ENCODE measurements at places on chromosomes 16 and 17. TPM values are rescaled to one million over a fixed set of nuclear protein-coding genes. Genes with fewer than 3 reads are reported as not detected.

GRCh38 chr16:79261481-79261940 is 339.0 kb downstream of the MAF start:
- no peaks in the 10 kb centered on the region for H3K27me3 ChIP-seq
- no peaks in the 10 kb centered on the region for H3K36me3 ChIP-seq
- peak; percentile 48 for DNase-seq
- peaks cover 14% of the 10 kb centered on the region for H3K4me1 ChIP-seq
- H3K27ac ChIP-seq = peak overlapping the region; percentile 32
- H3K4me3 ChIP-seq = no peak overlapping the region

DNA sequence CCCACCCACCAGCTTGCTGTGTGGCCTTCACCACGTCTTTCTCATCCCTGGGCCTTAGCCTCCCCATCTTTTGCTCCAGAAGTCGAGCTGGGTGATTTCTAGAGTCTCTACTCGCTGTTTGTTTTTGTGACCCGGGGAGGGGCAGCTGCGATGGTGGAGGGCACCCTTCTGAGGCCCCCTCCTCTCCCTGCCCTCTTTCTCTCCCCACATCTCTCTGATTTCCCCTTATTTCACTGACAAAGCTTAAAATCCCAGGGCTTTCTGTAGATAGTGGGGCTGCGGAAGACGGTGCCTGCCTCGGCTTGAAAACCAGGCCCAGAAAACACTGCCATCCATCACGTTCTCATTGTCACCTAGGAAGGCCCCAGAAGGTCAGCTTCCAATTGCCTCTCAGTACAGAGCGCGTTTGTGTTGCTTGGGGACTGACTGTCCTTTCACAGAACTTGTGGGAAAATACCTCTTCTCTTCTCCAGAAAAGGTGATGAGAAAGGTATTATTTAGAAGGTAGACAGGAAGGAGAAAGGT is 95.1 kb downstream of the NTN1 start:
- peaks cover 2% of the 10 kb centered on the region for H3K36me3 ChIP-seq
- H3K4me1 ChIP-seq = peaks cover 5% of the 10 kb centered on the region
- peak overlapping the region; percentile 41 for H3K4me3 ChIP-seq
- peaks cover 23% of the 10 kb centered on the region for H3K27me3 ChIP-seq
- no peak overlapping the region for H3K27ac ChIP-seq

The BRIP1 gene
- 2.3 TPM for total RNA-seq

DNA sequence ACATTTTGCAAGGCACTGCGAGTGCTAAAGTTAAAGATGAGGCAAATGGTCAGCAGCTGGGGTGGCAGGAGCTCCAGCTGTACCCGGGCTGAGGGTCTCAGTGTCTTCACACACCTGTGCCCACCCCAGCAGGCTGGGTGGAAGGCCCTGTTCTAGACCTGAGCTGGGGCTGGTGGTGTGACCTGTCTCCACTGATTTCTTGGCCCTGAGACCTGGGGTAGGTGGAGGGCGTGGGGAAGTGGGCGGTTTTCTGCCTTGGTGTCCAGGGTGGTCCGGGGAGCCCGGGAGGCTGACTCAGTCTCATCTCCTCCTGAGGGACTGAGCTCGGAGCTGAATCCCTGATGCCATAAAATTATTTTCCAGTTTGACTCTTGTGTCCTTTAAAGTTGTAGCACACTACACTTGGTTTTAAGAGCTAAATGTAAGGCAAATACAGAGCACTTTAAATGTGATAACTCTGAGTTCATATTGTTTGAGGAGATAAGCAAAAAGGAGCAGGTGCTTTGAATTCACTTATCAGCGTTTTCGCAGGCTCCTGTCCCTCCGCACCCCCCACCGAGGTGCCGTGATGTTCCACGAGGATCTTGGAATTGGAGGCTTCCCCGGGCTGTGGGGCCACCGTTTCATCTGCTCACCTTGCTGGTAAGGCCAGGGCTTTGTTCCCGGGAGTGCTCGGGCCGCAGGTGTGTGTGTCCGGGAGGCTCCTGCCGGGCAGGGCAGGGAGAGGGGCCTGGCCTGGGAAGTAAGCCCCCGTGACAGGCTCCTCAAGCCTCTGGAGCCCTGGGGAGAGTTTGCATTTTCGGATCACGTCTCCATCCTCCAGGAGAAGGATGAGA is 117.0 kb downstream of the AATF start:
- H3K4me1 ChIP-seq = peaks cover 4% of the 10 kb centered on the region
- peaks cover 15% of the 10 kb centered on the region for H3K27me3 ChIP-seq
- H3K36me3 ChIP-seq = no peaks in the 10 kb centered on the region
- H3K4me3 ChIP-seq = no peak overlapping the region

DNA sequence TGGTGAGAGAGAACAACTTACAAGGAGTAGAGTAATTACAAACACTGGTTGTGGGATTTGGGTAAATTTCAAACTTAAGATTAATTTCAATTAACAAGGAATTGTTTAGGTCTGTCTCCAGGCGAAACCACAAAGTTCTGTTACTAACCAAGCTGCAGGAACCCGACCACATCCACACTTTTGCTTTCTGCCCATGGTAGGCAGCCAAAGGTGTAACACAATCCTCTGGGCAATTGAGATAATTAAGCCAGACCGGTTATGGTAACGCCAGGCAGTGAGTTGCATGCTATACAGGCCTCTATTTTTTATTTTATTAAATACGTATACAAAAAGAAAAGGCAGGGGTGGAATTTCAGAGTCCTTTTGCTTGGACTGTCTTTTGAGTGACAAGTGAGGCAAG is 12.0 kb downstream of the KCNJ2 start:
- no peaks in the 10 kb centered on the region for H3K4me1 ChIP-seq
- DNase-seq = no peak
- H3K4me3 ChIP-seq = no peak overlapping the region
- no peak overlapping the region for H3K27ac ChIP-seq

The LRRC36 gene
- not detected for total RNA-seq

The GJD3 gene
- total RNA-seq = not detected

DNA sequence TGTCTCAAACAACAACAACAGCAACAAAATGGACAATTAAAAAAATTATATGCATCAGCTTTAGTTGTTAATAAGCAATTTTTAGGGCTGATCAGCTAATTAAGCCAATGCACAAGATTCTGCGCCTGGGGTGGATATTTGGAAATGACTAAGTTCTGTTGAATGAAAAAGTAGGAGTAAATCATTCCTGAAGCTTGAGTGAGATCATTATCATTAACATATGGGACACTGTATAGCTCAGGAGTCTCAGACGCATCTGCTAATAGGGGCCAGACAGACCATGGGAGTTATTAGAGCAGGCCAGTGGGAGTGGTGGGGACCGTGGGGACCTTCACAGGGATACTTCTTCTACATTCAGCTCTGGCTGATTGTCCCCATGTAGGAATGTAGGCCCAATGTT is 22.8 kb downstream of the IRX5 start:
- no peak overlapping the region for H3K27ac ChIP-seq
- no peaks in the 10 kb centered on the region for H3K4me1 ChIP-seq
- no peak overlapping the region for H3K4me3 ChIP-seq
- peaks cover 20% of the 10 kb centered on the region for H3K27me3 ChIP-seq
- DNase-seq = no peak
- no peaks in the 10 kb centered on the region for H3K36me3 ChIP-seq

The BTBD17 gene
- total RNA-seq = not detected

DNA sequence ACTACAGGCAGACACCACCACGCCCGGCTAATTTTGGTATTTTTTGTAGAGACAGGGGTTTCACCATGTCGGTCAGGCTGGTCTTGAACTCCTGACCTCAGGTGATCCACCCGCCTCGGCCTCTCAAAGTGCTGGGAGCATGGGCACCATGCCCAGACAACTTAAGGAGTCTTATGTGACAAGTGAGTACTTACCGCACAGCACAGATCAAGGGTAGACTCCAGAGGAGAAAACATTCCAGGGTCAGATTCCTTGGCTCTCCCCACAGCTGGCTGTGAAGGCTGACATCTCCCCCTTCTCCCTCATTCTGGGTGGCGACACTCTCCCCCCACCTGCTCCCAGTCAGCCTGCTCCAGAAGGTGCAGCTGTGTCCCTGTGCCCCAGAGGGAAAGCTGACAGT is 10.6 kb downstream of the ZSCAN10 start:
- H3K36me3 ChIP-seq = no peaks in the 10 kb centered on the region
- H3K27ac ChIP-seq = peak overlapping the region; percentile 77
- H3K27me3 ChIP-seq = no peaks in the 10 kb centered on the region
- no peak for DNase-seq
- H3K4me3 ChIP-seq = no peak overlapping the region

DNA sequence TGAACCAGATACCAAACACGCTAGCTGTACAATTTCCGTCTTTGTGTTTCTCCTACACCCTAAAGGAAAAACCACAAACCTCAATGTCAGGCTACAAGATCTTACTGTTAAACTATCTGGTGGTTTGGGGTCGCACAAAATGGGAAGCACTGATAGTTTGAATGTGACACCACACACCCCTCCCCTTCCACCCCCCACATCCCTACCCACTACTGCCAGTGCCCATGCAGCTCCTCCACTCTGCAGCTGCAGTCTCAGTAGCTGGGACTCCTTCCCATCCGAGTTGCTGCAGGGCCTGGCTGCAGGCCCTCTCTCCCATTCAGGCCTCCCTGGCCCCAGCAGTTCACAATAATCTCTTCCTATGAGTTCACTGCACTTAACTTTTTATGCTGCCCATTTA is 18.4 kb downstream of the TRAP1 start:
- no peak overlapping the region for H3K27ac ChIP-seq
- peaks cover 8% of the 10 kb centered on the region for H3K4me1 ChIP-seq
- no peaks in the 10 kb centered on the region for H3K27me3 ChIP-seq
- H3K4me3 ChIP-seq = no peak overlapping the region
- no peaks in the 10 kb centered on the region for H3K36me3 ChIP-seq
- no peak for DNase-seq

DNA sequence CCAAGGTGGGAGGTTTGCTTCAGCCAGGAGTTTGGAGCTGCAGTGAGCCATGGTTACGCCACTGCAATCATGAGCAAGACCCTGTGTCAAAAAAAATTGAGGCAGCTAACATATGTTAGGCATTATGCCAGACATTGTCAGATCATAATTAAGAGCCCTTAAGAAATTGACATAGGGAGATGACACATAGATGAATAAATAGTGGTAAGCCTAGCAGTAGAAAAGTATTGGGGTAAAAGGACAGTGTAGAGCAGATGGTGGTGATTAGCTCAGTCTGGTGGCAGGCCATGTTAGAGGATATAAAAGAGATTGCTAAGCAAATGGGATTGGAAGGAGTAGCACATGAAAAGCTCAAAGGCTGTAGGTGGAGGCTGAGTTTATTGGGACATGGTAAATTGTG is 22.6 kb downstream of the SRCAP start:
- H3K4me3 ChIP-seq = no peak overlapping the region
- H3K4me1 ChIP-seq = peaks cover 29% of the 10 kb centered on the region
- no peak for DNase-seq
- H3K36me3 ChIP-seq = peaks cover 22% of the 10 kb centered on the region
- no peaks in the 10 kb centered on the region for H3K27me3 ChIP-seq

The MPV17L gene
- not detected for total RNA-seq

The NPIPB2 gene
- 13.6 TPM for total RNA-seq

GRCh38 chr17:76594690-76595089 is 9.0 kb upstream of the ST6GALNAC2 start:
- no peak overlapping the region for H3K27ac ChIP-seq
- H3K27me3 ChIP-seq = peaks cover 54% of the 10 kb centered on the region
- H3K4me3 ChIP-seq = no peak overlapping the region
- DNase-seq = no peak

GRCh38 chr17:56121191-56122051 is 31.9 kb upstream of the ANKFN1 start:
- H3K4me3 ChIP-seq = no peak overlapping the region
- H3K27me3 ChIP-seq = peaks cover 15% of the 10 kb centered on the region
- no peaks in the 10 kb centered on the region for H3K36me3 ChIP-seq
- no peaks in the 10 kb centered on the region for H3K4me1 ChIP-seq
- no peak for DNase-seq
- no peak overlapping the region for H3K27ac ChIP-seq

GRCh38 chr17:63151941-63152523 is 186.0 kb downstream of the TANC2 start:
- peaks cover 13% of the 10 kb centered on the region for H3K4me1 ChIP-seq
- no peaks in the 10 kb centered on the region for H3K27me3 ChIP-seq
- no peak overlapping the region for H3K4me3 ChIP-seq
- H3K27ac ChIP-seq = no peak overlapping the region
- no peaks in the 10 kb centered on the region for H3K36me3 ChIP-seq

DNA sequence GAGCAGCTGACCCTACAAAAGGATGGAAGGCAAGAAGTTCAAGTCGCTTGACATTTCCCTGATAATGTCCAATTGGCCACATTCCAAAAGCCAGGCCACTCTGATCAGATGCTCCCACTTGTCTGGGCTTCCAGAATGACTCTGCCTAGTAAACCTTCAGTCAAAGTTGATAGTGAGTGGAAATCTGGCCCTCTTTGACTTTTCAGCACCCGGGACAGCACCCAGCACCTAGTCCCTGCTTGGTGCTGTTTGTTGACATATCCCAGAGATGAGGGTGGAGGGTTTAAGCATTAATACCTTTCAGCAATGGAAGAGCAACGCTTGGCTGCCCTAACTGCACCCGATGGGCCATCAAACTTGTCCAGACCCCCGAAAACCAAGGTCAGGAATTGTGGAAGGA is 131.3 kb downstream of the AIPL1 start:
- H3K36me3 ChIP-seq = peaks cover 2% of the 10 kb centered on the region
- no peak for DNase-seq
- no peak overlapping the region for H3K27ac ChIP-seq
- no peak overlapping the region for H3K4me3 ChIP-seq
- H3K4me1 ChIP-seq = no peaks in the 10 kb centered on the region
- peaks cover 52% of the 10 kb centered on the region for H3K27me3 ChIP-seq

The ZMYND15 gene
- total RNA-seq = 1.6 TPM

The POLR3K gene
- total RNA-seq = 6.3 TPM

- no peak overlapping the region for H3K27ac ChIP-seq
- peaks cover 12% of the 10 kb centered on the region for H3K27me3 ChIP-seq
- peaks cover 4% of the 10 kb centered on the region for H3K4me1 ChIP-seq
- no peak overlapping the region for H3K4me3 ChIP-seq
- DNase-seq = no peak
- H3K36me3 ChIP-seq = peaks cover 2% of the 10 kb centered on the region
Measured at GRCh38 chr16:50539053-50539695, 9.0 kb upstream of the NKD1 start.

The ASGR1 gene
- 0.92 TPM for total RNA-seq

GRCh38 chr16:61909074-61909473 is 127.2 kb downstream of the CDH8 start:
- H3K27ac ChIP-seq = no peak overlapping the region
- no peaks in the 10 kb centered on the region for H3K4me1 ChIP-seq
- DNase-seq = no peak
- no peaks in the 10 kb centered on the region for H3K27me3 ChIP-seq
- H3K36me3 ChIP-seq = no peaks in the 10 kb centered on the region
- no peak overlapping the region for H3K4me3 ChIP-seq

DNA sequence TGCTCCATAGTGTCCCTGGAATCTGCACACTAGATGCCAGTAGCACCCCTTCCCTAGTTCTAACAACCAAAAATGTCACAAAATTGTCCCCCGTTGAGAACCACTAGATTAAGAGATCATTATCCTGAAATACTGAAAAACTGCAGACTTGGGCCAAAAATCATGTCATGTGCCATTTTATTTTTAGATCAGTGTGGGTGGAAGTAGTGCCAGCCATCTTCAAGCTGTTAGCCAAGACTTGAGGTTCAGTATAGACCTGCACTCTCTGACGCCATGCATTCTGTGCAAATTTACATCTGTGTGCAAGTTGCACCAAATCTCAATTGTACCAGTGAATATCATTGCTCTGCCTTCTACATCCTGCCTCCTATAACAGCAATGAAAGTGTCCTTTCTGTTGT is 31.5 kb upstream of the NOL11 start:
- H3K4me3 ChIP-seq = no peak overlapping the region
- no peak for DNase-seq
- H3K4me1 ChIP-seq = peaks cover 2% of the 10 kb centered on the region
- H3K36me3 ChIP-seq = peaks cover 4% of the 10 kb centered on the region
- no peak overlapping the region for H3K27ac ChIP-seq
- no peaks in the 10 kb centered on the region for H3K27me3 ChIP-seq

GRCh38 chr16:50731130-50731988 is 10.5 kb upstream of the CYLD start:
- peaks cover 14% of the 10 kb centered on the region for H3K4me1 ChIP-seq
- H3K27me3 ChIP-seq = no peaks in the 10 kb centered on the region
- no peak overlapping the region for H3K4me3 ChIP-seq
- peaks cover 5% of the 10 kb centered on the region for H3K36me3 ChIP-seq
- DNase-seq = no peak

All from T-helper 17 cell (primary cell).